Posterior cingulate gyrus (tissue), 11 donors: ENCODE measurements at places on chromosomes 7 and 10.

DNA sequence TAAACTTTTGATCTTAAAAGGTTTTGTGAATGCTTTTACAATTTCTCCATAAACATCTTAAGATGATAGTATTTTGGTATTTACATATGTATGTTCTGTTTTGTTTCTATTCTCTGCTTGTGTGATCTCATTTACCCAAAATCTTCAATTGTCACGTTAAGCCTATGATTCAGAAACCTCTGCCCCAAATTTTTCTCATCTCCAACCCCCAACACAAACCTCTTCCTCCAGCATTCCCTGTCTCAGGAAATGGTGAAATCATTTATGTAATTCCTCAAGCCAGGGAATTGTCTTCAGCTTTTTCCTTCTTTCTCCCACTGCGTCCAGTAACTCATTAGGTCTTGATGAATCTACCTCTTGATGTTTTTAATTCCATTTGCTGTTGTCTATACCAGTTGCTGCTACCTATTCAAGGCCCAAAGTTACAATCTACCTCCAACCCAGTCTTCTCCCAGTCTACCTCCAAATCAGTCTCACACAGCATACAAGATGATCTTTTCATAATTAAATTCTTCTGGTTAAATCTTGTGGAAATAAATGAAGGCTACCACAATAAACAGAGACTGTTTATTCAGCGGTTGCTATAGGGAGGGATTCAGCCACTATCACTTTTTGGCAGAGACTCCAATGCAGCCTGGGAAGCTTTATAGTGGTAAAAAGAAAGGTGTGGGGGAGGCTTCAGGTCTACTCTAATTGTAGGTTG lies 5.8 kb downstream of the CFAP69 start:
- DNase-seq, result no peak

- DNase-seq, result peak; percentile 77
These were observed 54.1 kb upstream of the NXPH1 start for GRCh38 chr7:8379264-8379663.

DNA sequence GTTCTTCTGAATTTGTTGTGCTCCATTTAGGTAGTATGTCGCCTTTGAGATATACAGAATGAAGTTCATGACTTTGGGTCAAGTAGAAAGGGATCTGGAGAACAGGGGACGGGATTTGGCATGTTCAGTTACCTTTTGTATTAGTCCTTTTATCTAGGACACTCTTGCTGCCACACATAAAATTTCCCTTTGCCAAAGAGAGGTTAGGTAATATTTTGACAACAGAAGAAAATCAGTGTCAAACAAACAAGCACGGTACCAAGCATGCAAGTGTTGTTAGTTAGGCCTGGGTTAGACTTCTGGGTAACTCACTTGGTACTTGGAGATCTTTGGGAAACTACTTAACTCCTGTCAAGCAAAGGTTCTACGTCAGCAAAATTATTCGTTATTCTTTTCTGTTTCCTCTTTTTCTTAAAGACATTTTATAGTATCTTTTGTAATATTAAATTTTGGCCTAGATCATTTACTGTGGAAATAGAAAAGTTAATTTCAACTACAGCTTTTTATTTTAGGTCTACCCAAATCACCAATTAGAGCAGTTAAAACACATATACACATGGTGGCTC lies 116.7 kb downstream of the PLXDC2 start:
- DNase-seq, result no peak

- DNase-seq, result no peak
These were observed 68.4 kb downstream of the CREB3L2 start for GRCh38 chr7:137933270-137934017.

DNA sequence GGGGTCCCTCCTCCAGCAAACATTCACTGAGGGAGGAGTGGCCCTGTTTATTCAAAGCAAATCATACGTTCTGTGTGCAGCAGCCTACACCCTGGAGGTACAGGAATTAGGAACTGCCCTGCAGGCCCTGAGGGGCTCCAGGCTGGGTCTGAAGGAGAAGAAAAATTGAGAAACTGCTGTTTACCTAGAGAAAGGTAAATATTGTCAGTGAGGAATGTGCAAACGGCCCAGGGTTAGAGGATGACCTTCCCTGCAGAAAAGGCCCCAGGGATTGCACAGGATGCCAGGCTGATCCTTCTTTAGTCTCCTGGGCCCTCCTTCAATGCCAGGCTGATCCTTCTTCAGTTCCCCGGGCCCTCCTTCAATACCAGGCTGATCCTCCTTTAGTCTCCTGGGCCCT lies 5.7 kb downstream of the CALML5 start:
- peak; percentile 22 for DNase-seq

DNA sequence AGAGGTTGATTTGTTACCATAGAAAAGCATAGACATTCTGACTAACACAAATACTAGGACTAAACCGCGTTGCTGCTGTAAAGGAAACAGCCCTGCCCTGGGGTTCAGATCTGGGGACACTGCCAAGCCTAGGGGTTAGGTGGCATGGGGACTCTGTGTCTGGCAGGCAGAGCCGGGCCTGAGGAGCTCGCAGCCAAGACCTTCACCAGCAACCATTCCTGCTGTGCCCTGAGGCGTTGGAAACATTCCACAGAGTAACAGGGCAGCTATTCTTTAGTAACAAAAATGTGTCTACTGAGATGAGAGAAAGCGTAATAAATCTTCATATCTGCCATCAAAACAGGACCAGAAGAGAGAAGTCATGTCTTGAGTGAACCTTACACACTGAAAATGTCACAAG lies 280.5 kb downstream of the POM121L12 start:
- DNase-seq, result peak; percentile 37

GRCh38 chr7:154425271-154425670 lies 373.1 kb downstream of the DPP6 start:
- DNase-seq, result no peak

DNA sequence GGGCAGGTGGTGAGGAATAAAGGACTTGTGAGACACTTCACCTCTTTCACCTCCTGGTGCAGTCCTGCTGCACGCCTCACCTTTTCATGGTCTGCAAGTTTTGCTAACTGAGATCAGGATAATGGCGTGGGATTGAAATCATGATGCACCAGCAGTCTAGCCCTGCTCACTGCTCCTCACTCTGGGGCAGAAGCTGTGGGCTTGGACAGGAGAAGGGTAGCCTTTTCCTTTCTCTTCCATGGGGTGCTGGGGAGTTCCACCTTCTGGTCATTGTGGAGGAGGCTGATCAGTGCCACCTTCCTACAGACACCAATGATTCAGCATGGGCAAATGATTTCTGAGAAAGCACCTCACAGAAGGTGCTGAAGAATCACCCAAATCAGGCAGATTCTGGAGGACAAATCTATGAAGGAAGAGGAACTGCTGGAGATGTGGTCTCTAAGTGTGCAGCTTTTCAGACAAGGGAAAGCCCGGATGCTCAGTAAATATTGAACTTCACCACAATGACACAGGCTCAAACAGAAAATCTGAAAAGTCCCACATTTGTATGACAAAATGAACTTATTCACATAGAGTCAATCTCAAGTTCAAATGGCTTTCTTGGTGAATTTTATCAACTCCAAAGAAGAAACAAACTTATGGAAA lies 19.7 kb downstream of the MBL2 start:
- no peak for DNase-seq

GRCh38 chr7:80842022-80842790 lies 76.6 kb downstream of the SEMA3C start:
- no peak for DNase-seq

DNA sequence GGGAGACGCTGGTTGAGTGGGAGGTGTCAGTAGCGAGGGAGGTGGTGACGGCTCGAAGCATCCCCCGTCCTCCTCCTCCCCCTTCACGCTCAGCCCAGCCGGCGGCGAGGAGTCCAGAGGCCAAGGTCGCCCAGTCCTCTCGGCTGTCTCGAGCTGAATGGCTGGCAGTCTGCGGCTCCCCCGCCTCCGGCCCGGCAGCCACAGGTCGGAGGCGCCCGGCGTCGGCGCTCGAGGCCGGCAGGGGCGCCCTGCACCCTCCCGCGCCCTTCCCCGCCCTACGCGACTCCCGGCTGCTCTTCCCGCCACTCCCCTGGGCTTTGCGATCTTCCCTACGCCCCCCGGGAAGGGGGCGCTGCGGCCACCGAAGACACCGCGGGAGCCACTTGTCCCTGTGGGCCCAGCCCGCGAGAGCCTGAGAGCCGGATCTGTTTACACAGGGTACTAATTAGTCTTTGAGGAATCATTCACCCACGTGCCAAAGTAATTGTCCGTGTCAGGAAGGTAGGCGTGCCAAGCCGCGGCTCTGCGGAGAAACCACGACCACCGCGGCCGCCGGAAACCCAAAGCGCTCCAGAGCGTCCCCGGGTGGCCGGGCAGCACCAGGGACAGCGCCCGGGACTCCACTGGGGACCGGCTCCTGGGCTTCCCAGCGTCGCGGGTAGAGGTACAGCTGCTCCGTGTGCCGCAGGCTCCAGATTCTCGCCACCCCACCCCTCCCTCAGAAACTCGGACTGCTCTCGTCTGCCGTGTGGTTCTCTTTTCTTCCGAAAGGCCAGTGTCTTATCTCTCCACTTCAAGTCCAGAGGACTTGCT lies at the start of gene NXPH1:
Gene NXPH1, plus strand, starts transcription at position 133 of the 813 bp plus-strand sequence.
- peak; percentile 71 for DNase-seq

DNA sequence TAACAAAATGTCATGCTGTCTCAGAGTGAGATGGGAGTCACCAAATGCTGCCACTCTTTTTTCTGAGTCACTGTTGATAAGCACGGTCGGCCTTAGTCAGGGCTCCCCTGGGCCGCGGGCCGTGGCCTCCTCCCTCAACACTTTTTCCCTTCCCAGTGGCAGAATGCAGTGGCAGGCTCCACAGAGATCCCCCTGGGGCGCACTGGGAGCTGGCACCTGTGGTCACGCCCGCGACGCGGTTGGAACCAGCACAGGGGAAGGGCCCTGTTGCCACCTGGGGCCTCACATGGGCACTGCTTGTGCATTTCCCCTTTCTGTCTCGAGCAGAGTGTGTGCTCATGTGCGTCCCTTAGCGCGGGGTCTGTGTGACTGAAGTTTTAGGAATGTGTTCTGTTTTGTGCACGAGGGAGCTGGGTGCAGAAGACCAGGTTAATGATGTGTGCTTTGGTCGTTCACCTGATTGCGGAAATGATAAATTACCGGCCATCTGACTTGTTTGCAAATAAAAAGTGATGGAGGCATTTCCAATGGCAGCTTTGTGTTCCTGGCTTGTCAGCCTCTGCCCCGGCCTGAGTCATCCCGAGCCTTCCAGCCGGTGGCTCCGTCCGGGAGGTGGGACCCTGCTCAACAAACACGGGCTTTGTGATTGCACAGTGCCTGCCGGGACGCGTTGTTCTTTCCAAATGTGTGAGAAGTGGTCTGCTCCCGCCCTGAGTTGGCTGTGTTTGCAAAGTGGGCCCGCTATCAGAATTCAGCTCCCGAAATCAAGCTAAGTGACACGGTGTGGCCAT lies 100.7 kb downstream of the NKX6-2 start:
- peak; percentile 91 for DNase-seq

GRCh38 chr7:7956531-7957128 lies 12.0 kb upstream of the GLCCI1 start:
- no peak for DNase-seq

GRCh38 chr7:130831817-130832481 lies 97.9 kb upstream of the KLF14 start:
- no peak for DNase-seq

DNA sequence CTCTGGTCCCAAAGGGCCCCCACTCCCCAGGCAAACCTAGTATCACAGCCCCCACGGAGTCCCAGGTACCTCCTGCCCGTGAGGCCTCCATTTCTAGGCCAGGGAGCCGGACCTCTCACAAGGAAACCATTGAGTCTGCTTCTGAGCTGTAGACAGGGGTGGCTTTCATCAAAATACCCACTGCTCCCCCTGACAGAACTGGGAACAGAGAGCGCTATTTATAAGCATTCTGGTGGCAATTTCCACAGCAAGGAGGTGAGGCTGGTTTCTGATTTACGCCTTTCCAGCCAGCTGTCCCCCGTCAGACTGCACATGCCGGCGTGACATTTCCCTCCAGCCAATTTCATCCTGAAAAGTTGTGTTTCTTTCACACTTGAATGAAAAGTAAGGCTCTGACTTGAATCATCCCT lies 407.5 kb upstream of the PRKCQ start:
- peak; percentile 62 for DNase-seq

GRCh38 chr7:42091461-42092291 lies 145.3 kb downstream of the GLI3 start:
- no peak for DNase-seq

DNA sequence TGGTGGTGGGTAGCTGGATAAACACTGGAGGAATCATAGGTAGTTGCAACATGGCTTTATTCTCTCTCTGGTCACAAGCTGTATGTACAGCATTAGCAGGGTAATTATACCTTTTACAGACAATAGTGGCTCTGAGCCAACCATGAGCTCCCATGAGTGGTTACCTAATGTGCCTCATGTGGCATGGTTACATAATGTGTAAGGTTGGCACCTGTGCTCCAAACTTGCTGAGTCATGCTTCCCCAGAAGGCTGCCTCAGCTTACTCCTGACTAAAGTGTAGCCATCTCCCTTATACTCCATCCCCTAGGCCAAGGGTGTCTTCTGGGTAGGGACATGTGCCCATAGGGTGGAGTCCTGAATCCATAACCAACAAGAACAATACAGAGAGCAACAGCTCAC lies 345.3 kb upstream of the SEMA3C start:
- no peak for DNase-seq

DNA sequence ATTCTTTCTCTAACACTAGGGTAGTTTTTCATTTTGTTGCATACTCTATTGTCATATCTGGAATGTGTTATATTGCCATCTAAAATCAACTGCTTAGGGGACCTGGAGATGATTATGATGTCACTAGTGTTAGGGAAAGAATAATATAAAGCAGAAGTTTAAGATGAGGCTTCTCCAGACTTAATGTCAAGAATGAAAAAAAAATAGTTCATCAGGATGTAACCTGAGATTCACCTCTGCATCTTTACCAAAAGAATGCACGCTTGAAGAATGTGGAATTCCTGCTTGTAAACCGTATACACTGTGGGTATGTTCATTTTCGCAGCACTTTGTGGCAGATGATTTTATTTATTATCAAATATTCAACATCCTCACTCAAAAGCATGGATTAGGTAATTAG lies 184.6 kb downstream of the ST7 start:
- DNase-seq, result no peak

DNA sequence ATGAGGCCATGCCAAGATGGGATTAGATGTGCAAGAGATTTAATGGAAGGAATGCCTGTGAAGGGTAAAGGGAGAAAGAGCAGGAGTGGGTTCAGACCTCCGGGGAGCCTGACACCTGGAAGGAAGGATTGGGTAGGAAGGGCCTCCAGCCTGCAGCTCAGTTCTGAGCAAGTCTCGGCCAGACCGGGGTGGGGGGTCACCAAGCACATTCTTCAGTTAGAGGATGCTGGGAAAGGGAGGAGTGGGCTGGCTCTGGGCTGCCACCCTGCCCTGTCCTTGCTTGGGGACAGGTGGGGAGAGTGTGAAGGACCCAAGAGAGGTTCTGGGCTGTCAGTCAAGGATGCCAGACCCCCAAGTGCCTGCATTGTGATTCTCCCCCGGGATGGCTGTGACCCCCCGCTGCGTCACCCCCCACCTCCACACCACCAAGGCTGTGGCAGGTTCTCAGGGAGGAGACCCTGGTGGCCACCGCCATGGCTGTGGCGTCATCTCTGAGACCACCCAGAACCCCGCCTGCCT lies 16.5 kb upstream of the PRKAG2 start:
- peak; percentile 46 for DNase-seq
